ENCODE measurements at places on chromosomes 3 and 15. TPM values are rescaled to one million over a fixed set of nuclear protein-coding genes. Genes with fewer than 3 reads are reported as not detected.

- no peak for DNase-seq
Observed at GRCh38 chr3:117928836-117929235, 1105.8 kb downstream of the IGSF11 start.

DNA sequence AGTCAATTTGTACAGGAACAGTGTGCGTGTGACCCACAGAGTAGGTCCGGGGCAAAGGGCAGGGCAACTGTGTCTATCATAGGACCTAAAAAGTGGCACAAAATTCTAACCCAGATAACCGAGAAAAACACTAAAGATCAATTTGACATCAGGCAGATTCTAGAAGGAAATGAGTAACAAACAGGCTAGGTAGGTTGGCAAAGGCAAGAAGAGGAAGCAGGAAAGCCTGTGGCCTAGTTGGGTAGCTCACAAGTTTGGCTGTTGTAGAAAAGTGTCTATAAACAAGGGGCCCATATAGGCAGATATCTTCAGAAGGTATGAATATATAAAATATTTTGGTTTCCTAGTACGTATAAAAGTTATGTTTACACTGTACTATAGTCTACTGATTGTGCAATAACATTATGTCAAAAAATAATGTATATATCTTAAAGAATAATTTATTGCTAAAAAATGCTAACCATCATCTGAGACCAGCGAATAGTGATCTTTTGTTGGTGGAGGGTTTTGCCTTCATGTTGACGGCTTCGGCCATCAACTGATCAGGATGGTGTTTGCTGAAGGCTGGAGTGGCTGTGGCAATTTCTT lies 13.3 kb upstream of the OR5K1 start:
- DNase-seq = no peak

DNA sequence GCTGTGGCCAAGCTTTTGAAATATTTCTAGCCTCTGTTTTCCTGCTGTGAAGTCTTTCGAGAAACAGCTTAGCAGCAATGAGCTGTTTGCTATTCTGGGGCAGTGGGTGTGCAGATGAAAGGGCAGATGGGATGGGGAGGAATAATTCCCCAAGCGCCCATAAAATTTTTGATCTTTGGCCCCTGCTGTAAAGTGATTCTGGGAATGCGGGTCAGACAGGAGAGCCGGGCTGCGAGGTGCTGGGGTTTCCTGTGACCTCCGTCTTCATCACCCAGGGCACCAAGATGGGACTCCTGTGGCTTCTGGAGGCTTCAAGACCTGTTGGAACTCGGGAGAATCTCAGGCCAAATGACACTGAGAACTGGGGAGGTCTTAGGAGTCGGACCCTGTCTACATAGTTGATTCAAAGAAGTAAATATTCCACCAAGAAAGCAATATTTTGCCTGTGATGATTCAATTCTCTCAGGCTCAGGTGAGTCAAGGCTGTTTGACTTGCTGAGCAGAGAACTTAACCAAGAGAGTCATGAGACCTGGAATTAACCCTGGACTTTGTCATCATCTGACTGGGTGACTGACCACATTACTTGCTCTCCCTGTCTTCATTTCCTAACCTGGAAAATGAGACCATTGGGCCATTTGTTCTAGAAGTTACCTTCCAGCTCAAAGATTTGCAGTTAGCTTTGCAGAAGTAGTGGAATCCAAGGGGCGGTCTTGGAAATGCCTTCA lies 86.4 kb downstream of the POLR2M start:
- DNase-seq = no peak

- DNase-seq = no peak
Observed at GRCh38 chr3:79103307-79103706, 664.5 kb downstream of the ROBO1 start.

DNA sequence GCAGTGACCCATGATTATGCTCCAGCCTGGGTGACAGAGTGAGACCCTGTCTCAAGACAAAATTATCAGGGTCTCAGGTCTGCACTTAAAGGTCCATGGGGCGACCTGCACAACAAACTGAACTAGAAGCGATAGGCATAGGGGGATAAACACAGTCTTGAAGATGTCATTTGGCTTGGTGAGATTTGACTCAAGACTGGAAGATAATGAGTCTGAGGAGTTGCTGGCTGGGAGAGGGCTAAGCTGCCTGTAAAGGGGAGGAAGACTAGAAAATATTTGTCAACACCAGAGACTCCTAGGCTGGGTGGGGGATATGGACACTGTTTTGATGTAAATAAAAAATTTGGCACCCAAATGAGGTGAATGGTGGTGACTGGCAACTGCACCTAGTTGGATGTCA lies 19.8 kb downstream of the GHRL start:
- DNase-seq = no peak

DNA sequence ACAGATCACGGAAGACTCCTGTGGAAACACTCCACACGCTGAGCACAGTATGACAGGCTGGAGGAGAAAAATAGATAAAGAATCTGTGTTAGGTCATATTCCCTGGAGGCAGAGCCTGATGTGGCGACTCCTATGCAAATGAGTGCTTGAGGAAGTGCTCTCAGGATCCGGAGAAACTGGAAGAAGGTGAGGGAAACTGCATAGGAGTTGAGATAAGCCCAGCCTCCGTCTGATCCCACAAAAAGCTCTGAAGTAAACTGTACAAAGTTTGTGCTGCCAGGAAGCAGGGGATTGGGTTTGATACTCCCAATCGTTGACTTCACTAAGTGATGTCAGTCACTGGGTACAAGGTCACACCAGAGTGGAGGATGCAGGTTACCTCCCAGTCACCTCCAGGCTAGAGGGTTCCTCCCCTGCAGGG lies 33.4 kb downstream of the OSBPL10 start:
- DNase-seq = no peak

GRCh38 chr3:62039586-62039985 lies 333.8 kb downstream of the FEZF2 start:
- no peak for DNase-seq

DNA sequence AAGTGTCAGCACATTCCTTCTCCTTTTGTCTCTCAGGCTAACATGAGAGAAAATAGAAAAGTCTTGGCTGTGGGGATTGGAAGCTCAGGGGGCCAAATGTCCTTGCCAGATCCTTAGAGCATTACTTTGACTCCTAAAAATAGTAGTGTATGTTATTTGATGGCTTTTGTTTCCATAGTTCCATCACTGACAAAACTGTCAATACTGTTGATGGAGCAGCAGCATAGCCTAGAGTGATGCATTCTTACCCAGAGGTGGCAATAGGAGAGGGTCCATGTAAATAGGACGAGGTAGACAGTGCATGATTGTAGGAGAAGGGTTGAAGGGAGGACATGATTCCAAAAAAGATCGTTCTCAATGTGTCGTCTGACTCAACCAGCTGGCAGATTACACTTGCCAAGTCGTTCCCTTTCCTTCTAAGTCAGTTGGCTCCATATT lies 282.7 kb upstream of the TPRG1 start:
- no peak for DNase-seq

DNA sequence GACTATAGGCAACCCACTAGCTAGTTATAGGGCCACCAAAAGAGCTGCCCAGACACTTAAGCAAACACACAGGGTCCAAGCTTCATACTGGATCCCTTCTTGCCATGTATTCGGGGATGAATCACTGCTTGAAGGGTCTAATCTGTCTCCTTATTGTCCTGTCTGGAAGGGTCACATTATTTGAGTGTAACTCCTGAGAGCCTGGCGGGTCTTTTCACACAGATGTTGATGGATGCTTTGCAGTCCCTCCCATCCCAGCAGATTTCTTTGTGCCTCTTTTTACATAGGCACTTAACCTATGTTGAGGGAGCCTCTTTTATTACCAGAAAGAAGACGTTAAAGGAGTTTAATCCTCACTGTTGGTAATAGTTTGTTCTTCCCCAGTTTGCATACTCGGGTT lies 56.6 kb downstream of the BBX start:
- no peak for DNase-seq

DNA sequence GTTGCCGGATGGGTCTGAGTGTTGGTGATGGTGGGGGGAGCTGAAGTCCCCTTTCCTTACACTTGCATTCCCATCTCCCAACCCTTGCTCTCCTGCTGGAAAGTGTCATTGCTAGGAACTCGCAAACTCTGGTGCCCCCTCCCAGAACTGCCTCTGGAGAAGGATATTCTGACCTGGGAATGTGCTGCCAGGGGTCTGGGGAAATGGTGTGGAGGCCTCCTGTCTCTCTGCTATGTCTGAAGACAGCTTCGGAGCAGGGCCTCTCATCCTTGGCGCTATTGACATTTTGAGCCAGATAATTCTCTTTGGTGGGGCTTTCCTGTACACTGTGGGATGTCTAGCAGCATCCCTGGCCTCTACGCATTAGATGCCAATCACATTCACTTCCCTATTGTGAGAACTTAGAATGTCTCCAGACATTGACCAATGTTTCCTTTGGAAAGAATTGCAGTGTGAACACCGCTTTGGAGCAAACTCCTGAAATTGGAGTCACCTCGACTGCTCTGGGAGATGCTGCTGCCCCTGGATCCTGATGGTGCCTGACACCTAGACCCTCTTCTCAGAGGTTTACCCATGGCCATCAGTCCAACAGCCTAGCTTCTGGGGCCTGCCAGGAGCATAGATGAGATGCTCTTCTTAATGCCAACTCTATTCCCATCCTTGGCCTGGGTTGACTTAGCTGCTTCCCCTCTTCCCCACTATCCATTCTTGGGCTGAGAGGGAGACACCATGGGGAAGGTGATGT lies 2.2 kb upstream of the KY start:
- DNase-seq = no peak

GRCh38 chr3:106728315-106729098 lies 648.7 kb upstream of the CCDC54 start:
- DNase-seq = no peak

GRCh38 chr3:85667744-85668143 lies 709.0 kb downstream of the CADM2 start:
- DNase-seq = no peak

DNA sequence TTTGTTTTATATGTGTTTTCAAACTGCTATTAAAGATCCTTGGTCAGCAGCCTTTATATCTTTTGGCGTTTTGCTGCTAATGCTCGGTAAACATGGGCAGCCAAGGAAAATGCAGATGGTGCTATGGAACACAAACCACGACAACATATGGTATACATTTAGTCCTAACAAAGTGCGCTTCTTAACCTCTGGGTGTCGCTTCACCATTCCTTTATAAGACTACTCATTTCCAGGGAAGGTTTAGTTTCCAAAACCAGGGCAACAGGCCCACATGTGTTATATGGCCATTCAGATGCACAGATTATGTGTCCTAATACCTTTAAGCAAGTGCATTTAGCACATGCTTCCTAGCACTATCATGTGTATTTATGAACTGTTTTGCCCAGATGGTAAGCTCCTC lies 14.7 kb downstream of the SHOX2 start:
- DNase-seq = no peak

GRCh38 chr15:69807721-69808120 lies 290.0 kb downstream of the TLE3 start:
- no peak for DNase-seq

- DNase-seq = no peak
Observed at GRCh38 chr15:50256188-50257041, 9.1 kb downstream of the HDC start.

The LMAN1L gene
- total RNA-seq = not detected

The PRR23B gene
- not detected for total RNA-seq

The CERS3 gene
- 1.5 TPM for total RNA-seq

The SLC22A14 gene
- not detected for total RNA-seq
